ENCODE measurements at places on chromosomes 16 and 17.

DNA sequence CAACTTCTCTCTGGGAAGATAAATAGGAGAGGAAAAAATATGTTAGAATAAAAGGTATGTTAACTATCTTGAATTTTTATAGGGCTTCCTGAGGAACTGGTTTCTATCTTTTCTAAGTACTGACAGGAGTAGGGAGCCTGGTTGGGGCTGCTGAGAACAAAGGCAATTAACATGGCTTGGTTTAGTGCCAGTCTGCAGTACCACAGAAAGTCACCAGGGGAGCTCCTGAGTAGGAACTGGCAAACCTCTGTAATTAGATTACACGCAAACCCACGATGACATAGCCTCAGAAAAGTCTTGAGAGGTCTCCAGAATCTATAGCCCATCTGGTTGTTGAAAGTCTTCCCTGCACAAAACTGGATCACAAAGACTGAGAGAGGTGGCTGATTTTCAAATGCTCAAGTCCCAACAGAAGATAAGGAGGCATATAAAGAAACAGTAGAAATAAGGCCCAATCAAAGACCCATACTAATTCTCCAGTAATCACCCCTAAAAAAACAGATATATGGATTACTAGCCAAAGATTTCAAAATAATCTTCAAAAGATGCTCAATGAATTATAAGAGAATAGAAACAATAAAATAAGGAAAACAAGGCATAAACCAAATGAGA, 11.7 kb upstream of the CNTNAP4 start:
- peak; percentile 43 for ATAC-seq

GRCh38 chr16:70418274-70418992, 20.5 kb downstream of the ST3GAL2 start:
- ATAC-seq: no peak

DNA sequence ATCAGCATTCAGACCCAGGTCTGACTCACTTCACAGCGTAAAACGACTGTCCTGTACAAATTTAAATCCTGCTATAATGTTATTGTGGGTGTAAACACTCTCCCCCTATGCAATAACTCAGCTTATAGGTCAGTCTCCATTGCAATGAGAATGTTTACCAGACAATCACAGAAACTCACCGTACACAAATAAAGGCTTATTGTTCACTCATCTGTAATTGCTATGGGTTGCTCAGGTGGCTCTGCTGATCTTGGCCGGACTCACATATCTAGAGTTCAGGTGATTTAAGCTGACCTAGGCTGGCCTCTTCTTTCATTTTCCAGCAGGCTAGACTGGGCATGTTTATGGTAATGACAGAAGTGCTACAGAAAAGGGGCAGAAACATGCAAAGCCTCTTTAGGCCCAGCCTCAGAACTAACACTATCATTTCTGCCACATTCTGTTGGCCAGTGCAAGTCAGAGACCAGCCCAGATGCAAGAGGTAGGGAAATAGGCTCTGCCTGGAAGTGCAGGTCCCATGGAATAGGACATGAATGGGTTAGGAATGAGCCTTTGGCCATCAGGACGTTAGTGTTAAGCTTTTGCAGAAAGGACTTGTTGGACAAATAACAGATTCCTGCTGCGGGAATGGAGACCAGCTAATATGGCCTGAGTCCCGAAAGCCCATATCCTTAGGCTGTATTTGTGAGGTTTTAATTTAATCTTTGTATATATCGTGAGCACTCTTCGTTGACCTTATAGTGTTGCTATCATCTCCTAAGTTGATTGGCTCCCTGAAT, 44.0 kb downstream of the HLF start:
- no peak for ATAC-seq

- no peak for ATAC-seq
These were observed 278.8 kb downstream of the HS3ST3B1 start for GRCh38 chr17:14579716-14580115.

DNA sequence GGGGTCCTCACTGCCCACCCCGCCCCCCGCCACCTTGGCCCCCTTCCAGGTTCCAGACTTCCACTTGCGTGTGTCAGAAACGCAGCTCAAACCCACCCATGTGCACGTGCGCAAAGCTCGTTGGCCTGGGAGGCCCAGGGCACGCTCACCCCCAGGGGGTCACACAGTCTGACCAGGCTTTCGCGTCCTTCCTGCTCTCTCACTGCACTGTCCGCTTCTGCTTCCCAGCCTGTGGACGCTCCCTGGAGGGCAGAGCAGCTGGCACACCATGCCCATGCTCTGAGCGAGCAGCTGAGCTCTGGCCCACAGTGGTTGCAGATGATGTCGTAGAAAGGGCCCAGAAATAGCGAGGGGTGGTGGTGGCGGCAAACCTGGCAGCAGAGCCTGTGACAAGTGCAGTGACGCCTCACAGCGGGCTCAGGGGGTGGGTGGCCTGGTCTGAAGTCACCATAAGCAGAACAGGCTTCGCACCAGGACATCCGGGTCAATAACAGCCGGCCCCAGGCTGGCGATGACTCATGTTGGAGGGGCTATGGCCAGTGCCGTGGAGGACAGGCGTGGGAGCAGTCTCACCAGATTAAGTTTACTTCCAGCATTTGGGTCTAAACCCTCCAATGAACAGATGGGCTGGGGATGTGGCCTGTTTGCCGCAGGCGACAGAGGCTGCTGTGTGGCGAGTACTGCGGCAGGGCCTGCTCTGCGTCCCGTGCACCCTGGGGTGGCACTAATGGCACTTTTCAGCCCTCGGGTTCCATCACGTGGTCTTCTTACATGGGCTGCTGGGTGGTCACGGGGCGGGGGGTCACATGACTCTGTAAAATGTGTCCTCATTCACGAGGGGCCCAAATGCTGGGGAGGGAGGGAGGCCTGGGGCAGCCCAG, 49.0 kb downstream of the NT5M start:
- no peak for ATAC-seq

GRCh38 chr16:53946746-53947386, 242.9 kb downstream of the FTO start:
- no peak for ATAC-seq

GRCh38 chr17:37399265-37399803, 7.3 kb downstream of the ACACA start:
- ATAC-seq: peak; percentile 69

DNA sequence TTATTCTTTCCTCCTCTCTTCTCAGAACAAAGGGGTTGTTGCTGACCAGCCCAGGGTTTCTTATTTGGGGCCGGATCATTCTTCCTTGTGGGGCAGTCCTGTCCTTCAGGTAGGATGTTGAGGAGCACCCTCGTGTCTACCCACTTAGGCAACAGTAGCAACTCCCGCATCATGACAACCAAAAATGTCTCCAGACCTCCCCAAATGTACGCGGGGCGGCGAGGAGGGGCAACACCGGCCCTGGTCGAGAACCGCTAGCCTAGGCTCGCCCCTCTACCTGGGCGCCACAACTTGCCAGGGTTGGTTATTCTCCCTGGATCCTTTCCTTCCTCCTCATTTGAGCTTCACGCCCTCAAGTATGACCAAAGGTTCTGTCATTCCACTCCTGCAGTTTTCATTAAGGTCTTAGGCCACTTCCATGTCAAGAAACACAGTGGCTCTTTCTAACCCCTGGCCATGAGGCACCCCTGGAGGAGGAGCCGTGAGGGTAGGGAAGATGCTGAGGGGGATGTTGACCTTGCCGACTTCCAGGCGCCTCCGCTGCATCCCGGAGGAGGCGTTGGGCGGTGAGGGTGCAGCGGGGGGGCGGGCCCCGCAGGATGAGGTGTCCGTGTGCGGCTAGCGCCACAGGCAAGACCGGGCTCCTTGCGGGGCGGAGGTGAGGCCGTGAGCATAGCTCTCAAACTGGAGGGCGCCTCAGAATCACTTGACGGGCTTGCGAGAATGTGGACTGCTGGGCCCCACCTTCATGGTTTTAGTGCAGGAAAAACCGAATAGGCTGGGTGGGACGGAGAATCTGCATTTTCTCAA, 712 bp upstream of the SPECC1 start:
- peak; percentile 58 for ATAC-seq

DNA sequence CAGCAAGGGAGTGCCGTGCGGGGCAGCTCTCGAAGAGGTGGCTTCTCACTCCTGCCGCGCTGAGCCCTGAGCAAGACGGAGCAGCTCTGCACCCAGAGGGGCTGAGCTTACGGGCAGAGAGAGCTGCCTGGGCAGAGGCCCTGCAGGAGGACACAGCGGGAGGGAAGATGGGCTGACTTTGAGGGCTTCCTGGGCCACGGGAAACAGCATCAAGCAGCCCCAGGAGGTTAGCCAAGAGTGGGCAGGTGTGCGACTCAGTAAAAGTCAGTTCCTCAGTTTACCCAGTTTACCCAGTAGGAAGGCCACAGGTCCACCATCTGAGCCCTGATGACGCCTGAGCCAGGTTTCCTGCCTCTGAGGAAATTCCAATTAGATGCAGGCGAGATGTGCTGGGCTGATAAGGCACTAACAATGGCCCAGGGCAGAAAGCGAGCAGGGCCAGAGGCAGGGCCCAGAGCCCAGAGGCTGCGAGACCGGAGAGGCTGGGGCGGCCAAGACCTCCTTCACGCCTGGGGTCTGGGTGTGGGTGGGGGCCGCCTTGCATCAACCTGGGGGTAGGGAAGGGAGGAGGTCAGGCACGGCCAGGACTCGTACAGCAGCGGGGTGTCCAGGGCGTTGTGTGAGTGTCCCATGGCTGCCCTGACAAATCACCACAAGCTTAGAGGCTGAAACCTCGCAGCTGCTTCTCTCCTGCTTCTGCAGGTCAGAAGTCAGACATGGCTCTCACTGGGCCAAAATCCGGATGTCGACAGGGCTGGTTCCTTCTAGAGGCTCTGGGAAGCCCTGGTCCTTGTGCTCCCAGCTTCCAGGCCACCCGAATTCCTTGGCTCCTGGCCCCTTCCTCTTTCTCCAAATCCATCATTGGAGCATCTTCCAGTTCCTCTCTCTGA, 32.0 kb upstream of the CIBAR2 start:
- ATAC-seq: peak; percentile 25

DNA sequence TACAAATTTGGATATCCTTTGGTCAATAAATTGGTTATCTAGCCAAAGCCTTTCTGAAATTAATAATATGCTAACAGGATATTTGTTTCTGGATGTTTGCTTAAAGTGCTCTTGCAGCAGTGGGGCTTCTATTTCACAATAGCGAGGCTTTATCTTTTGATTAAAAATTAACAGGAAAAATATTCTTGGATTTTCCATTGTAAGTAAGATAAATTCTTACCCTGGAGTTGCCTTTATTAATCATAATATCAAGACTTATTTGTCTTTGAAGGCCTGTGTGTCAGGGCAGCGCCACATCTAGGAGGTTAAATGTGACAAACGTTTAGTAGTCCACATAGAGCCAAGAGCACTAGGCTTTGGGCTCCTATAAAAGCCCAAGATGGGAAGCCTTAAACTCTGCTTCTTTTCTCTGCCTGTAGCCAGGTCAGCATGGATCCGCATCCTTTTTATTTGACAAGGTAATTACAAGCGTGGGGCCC, 5.3 kb downstream of the TMEM97 start:
- no peak for ATAC-seq

DNA sequence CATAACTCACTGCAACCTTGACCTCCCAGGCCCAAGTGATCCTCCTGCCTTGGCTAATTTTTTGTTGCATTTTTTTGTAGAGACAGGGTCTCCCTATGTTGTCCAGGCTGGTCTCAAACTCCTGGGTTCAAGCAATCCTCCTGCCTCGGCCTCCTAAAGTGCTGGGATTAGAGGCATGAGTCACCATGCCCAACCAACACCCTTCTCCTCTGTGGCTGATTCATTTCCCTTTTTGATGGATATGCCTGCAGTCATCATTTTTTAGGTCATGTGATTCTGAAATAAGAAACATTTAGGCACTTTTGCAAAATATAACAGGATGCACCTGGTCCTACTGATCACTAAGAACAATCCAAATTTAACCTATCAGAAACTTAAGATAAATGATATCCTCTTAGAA, 44.0 kb upstream of the YPEL2 start:
- ATAC-seq: no peak

DNA sequence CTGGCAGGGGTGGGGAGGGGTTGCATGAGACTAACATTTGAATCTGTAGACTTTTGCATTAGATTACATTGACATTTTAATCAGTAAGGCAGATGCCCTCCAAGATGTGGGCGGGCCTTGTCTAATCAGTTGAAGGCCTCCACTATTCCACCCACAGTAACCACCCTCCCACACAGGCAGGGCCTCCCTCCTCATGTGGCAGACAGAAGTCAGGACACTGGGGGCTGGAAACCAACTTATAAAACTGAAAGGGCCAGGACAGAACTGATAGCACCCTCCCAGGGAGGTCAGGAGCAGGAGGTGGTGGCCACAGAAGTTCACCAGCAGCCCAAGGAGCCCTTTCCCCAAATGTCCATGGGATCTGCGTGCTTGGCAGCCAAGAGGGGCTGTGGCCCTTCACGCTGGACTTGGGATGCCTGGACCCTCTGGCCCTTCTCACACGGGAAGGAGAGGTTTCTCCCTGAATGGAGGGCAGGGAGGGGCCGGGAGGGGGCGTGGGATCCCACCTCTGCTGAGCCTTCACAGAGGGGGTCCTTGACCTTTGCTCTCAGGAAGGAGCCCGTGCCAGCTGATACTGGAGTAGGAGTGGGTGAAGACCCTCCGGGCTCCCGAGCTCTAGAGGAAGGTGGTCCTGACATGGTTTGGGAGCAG, 4.6 kb downstream of the PYCR1 start:
- ATAC-seq: no peak

DNA sequence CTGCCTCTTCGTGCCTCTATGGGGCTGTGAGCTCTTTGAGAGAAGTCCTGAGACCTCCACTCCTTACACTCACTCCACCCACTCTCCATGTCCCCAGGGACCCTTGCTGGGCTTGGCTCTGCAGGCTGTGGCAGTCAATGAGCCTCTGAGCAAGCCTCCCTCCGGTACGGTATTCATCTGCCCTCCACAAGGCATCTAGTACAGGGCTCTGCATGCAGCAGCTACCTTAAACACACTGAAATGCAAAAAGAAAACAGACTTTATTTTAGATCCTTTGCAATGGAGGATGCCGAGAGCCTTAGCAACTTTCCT, 38.9 kb upstream of the SMPD3 start:
- no peak for ATAC-seq

DNA sequence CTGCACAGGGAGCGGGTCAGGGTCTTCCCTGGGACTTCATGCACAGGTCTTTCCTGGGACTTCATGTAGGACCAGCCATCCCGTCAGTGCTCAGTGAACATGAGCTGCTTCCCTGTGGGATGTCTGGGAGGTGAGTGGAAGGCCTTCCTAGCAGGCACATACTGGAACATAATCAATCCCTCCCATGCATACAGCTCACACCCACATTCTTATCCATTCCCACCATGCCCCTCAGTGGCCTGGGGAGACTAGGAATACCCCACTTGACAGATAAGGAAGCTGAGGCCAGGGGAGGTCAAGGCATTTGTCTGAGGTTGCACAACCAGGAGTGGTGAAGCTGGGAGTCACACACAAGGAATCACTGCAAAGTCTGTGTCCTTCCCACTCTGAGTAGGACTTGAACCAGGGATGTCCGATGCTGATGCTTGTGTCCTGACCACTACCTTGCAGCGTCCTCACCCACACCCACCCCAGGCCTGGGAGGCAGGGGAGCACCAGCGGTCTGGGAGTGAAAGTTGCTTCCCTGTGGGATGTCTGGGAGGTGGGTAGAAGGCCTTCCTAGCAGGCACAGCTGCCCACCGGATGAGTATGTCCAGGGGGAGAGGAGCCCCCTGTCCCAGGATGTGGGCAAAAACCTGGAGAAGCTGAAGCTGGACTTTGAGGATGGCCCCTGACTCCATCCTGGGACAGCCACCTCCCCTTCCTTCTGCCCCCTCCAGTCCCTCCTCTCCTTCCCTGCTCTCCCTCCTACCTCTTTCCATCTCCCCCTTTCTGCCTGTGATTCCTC, 1.0 kb upstream of the NLRC5 start:
- ATAC-seq: no peak

GRCh38 chr17:77407321-77408277, 266.8 kb downstream of the SEC14L1 start:
- peak; percentile 30 for ATAC-seq
